ENCODE measurements at places on chromosomes 5 and 9. TPM values are rescaled to one million over a fixed set of nuclear protein-coding genes. Genes with fewer than 3 reads are reported as not detected.

PRDM9 gene
- not detected for total RNA-seq

- DNase-seq = no peak
Measured at GRCh38 chr9:69104830-69105527, 69.1 kb upstream of the TJP2 start.

DND1 gene
- 2.0 TPM for total RNA-seq

DNA sequence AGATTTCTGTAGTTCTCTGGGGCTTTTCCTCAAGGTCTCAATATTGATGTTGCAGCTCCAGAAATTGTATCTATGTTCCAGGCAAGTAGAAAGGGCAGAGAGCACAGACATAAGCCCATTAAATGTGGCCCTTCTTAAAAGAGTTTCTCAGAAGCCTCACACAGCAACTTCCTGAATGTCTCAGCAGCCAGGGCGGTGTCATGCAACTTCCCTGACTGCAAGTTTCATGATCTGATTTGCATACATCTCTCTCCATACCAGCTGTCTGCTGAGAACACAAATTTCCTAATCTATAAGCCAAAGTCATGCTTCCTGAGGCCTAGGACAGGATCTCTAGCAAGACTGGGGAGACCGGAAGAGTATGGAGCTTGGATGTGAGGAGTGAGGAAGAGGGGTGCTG lies 13.0 kb downstream of the RGS7BP start:
- no peak for DNase-seq

- DNase-seq = no peak
Measured at GRCh38 chr9:94875300-94876020, 149.0 kb downstream of the AOPEP start.

RFX3 gene
- 59.9 TPM for total RNA-seq

RRAGA gene
- total RNA-seq = 102 TPM

DNA sequence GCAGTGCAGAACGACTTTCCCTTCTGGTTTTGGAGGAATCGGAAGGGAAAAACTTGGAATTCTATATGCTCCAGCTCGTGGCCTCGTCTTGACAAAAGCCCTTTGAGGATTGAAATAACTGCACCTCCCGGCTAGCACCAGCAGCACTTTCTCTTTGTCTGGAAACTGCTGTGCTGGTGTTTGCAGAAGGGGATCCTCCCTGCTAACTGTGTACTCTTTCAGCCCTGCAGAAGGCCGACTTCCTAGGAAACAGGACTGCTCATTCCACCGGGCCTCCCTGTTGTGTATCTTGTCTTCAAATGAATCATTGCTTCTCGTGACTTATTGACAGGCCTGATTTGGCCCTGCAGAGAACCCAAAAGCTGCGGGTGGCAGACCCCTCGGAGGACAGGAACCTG lies 23.6 kb downstream of the STC2 start:
- DNase-seq = no peak

DNA sequence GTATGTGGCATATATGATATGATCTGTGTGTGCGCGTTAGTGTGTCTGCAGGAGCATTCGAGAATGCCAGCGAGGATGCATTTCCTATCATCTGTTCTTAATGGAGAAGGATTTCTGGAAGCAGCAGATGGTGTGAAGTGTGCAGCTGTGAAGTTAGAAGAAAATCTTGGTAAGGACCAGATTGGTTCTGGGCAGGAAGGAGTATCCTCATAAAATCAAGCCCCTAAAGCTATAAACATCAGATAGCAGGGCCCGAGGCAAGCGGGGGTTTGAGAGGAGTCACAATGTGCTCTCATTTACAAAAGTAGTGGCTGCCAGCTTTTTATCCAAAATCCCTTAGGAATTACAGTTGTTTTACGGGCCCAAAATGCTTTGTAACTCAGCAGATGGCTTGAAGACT lies 40.0 kb downstream of the DAPK1 start:
- DNase-seq = peak; percentile 13

GRCh38 chr9:21695443-21695842 lies 107.0 kb upstream of the MTAP start:
- DNase-seq = no peak

EDIL3 gene
- 225 TPM for total RNA-seq

GRCh38 chr5:33330992-33331391 lies 109.8 kb upstream of the TARS1 start:
- no peak for DNase-seq

- no peak for DNase-seq
Measured at GRCh38 chr9:132037458-132037857, 42.2 kb downstream of the MED27 start.

GRCh38 chr5:118687661-118688621 lies 300.4 kb downstream of the DTWD2 start:
- DNase-seq = no peak

- DNase-seq = peak; percentile 17
Measured at GRCh38 chr5:90548069-90548593, 10.5 kb upstream of the ADGRV1 start.

BSPRY gene
- total RNA-seq = 2.5 TPM

DNA sequence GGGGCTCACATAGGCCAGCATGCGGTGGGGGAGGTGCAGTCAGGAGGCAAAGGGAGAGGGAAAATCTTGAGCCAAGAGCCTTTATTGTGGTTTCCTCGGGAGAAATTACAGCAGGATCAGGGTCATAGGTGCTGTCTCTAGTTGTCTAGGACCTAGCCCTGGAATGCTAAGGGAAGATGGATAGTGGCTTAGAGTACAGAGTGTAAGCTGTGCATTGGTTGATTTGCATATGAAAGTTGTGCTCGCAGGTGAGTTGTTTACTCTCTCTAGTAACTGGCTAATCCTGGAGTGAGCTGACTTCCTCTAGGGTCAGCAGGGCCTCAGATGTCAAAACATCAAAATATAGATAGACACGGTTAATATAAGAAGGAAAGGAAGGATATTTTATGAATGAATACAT lies 877.7 kb downstream of the TLE4 start:
- no peak for DNase-seq

DNA sequence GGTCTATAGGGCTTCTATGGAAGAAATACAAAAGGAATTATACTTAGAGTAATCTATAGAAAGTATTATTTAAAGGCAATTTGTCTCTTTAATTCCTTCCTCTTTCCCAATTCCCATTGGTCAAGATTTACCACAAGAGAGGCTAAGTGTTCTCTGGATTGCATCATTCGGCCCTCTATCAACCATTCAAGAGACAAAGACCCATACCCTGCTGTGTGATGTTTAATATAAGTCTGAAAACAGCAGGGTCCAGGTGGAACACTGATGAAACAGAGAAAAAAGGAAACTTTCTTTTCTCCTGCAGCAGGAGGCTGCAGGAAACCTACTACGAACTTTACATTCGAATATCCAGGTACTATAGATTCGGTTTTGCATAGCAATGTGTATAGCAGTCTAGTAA lies 323.4 kb downstream of the CHSY3 start:
- DNase-seq = no peak

DNA sequence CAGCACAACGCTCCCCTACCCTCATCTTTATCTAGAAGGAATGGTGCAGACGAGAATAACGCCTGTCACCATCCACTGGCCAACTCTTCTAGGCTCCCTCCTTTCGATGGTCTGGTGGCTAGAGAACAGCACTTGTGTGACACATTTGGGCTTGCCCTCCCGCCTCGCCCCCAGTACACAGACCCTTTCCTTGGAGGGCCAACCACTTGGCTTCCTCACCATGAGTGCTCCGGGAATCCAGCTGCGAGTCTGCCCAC lies 1.4 kb downstream of the GNAQ start:
- no peak for DNase-seq

IFNA21 gene
- not detected for total RNA-seq

DNA sequence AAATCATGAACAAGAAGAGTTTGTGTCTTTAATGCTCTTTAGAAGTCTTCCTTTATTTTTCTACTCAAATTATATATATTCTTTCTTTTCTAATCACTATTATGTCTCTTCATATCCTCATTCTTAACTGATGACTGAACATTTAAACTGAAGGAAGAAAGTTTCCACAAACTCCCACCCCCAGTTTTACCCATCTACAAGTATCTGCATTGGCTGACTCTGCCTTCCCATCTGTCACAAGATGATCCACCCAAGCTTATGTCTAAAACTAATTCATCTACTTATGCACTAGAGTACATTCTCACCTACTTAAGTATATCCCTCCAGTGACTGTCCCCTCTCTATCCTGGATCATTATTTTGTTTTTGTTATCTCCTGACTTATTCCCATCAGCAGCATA lies 344.5 kb downstream of the PRR16 start:
- no peak for DNase-seq

PTCD2 gene
- total RNA-seq = 15.8 TPM

GDA gene
- 113 TPM for total RNA-seq

DNA sequence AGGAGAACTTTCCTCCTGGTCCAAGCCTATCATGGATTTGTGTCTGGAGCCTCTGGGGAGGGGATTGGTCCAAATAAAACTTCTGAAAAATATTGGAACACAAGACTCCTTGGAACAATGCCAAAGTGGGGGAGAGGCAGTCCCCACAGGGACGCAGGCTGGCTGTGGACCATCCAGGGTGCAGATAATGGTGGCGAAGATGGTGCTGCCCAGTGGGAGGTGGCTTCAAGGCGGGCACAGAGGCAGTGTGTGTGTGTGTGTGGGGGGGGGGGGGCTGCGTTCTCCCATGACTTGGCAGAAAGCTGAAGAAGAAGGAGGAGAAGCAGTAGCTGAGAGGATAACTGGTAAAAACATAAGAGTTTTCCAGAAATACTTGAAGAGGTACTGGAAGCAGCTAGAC lies 186.4 kb downstream of the MELK start:
- no peak for DNase-seq

GRCh38 chr9:116693233-116693731 lies 6.2 kb downstream of the TRIM32 start:
- no peak for DNase-seq

DNA sequence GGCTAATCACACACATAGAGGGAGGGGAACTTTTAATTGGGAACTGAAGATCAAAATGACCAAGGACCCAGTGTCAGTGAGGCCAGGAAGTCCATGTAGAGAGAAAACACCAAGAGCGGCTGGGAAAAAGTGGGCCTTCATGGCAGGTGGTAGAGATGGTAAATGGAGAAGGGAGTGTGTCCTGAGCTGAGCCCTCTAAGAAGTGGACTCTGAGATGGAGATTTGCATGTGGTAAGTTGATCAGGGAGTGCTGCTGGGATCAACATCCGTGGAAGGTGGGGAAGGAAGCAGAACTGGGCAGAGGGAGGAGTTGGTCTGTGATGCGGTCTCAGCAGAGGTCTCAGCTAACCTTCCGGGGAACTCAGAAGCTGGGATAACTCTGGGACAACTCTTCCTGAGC lies 18.9 kb upstream of the PDZD2 start:
- DNase-seq = no peak

DNA sequence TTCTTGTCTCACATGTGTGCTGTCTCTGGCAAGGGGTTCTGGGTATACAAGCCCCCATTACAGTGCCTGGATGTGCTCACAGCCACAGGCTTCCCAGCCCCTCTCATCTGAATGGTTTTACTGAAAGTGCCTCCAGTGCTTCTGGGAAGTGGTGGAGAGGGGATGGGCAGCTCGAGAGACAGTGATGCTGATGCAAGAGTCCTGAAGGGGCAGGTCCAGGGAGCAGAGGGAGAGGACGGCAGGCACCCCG lies 93.5 kb downstream of the PHF2 start:
- DNase-seq = no peak

CRHBP gene
- total RNA-seq = 8.2 TPM

DNA sequence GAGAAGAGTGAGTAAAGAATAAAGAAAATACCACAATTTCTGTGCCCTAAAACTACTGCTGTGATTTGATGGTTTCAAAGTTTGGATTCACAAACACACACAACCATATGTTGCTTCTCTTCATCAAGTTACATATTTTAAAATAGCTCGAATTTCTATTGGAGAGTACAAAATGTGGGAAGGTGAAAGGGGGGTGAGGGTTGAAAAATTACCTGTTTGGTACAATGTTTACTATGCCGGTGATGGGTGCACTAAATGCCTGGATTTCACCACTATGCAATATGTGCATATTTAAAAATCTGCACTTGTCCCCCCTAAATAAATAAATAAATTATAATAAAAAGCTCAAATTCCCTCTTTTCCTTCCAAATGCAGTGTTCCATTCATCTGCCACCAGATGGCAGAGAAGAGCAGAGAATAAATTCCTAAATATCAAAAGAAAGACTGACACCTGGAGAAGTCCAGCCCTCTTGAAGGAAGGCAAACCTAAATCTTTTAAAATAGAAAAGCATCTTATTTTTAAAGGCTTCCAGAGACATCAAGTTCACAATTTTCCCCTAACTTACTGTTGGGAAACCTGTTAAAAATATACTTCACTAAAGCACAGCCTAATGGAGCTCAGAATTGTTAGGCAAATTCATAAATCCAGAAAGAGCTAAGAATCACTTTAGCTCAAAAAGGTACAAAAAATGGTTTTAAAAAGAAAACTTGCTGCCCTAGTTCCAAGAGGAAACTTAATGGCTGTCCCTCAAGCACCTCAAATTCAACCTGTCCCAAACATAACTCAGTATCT lies 24.8 kb upstream of the HNRNPA0 start:
- DNase-seq = no peak

GRCh38 chr5:54229041-54229780 lies 81.2 kb downstream of the ARL15 start:
- peak; percentile 86 for DNase-seq
